ENCODE measurements at places on chromosomes 6 and 20. TPM values are rescaled to one million over a fixed set of nuclear protein-coding genes. Genes with fewer than 3 reads are reported as not detected.

Gene PERP
- 33.2 TPM for total RNA-seq

Gene C6orf132
- 11.5 TPM for total RNA-seq

Gene EYA2
- total RNA-seq: 1.8 TPM

- H3K27me3 ChIP-seq: no peaks in the 10 kb centered on the region
- H3K4me1 ChIP-seq: peaks cover 4% of the 10 kb centered on the region
- no peaks in the 10 kb centered on the region for H3K36me3 ChIP-seq
- DNase-seq: no peak
Measured at GRCh38 chr6:319177-320131, 27.2 kb downstream of the DUSP22 start.

DNA sequence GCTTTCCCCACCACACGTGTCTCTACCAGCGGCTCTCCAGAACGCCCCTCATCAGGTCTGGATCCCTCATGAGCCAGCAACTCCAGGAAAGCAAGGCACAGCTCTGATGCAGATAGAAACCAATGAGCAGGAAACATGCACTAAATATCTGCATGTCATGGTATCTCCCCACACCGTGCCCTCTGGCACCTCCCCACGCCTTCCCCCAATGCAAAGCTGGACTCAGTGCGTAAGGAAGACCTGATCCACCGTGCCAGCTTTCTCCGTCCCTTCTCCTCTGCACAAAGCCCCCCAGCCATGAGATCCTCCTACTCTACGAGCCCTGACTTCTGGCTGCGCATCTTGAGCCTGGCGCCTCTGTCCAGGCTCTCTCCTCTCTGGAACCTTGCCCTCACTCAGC lies 9.4 kb downstream of the PDE10A start:
- H3K27me3 ChIP-seq: no peaks in the 10 kb centered on the region
- H3K36me3 ChIP-seq: no peaks in the 10 kb centered on the region
- no peak overlapping the region for H3K27ac ChIP-seq
- no peak overlapping the region for H3K4me3 ChIP-seq
- no peak for DNase-seq

DNA sequence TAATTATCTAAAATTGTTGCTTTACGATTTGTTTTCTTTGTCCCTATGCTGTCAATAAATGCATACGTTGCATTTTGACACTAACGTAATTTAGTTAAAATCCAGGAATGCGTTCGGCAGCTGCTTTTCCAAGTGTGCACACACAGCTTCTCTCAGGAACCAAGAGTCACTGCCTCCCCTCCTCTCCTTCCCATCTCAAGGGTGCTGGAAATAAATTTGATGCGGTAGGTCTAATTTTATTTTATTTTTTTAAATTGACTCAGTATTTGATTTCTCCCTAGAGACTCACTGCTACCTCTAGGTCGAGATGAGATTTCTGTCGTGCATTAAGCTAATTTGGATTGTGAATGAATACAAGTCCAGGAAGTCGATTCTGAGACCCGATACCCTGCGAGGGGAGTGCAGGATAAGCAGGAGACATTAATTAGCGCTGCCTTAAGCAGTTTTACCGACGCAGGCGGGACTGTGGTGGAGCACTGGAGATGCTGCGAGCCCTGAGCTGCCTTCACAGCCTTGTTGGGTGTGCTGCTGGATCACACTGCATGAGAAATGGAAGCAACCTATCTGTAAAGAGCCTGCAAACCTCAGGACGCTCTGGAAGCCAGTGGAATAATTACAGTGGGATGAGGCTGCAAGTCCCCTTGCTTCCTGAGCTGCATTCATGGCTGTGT lies 381.2 kb downstream of the C6orf118 start:
- no peak overlapping the region for H3K27ac ChIP-seq
- no peak overlapping the region for H3K4me3 ChIP-seq
- H3K4me1 ChIP-seq: no peaks in the 10 kb centered on the region
- no peaks in the 10 kb centered on the region for H3K27me3 ChIP-seq

- no peak for DNase-seq
- no peaks in the 10 kb centered on the region for H3K27me3 ChIP-seq
- no peaks in the 10 kb centered on the region for H3K36me3 ChIP-seq
- no peak overlapping the region for H3K27ac ChIP-seq
- no peaks in the 10 kb centered on the region for H3K4me1 ChIP-seq
Measured at GRCh38 chr6:110103260-110103659, 76.2 kb downstream of the WASF1 start.

DNA sequence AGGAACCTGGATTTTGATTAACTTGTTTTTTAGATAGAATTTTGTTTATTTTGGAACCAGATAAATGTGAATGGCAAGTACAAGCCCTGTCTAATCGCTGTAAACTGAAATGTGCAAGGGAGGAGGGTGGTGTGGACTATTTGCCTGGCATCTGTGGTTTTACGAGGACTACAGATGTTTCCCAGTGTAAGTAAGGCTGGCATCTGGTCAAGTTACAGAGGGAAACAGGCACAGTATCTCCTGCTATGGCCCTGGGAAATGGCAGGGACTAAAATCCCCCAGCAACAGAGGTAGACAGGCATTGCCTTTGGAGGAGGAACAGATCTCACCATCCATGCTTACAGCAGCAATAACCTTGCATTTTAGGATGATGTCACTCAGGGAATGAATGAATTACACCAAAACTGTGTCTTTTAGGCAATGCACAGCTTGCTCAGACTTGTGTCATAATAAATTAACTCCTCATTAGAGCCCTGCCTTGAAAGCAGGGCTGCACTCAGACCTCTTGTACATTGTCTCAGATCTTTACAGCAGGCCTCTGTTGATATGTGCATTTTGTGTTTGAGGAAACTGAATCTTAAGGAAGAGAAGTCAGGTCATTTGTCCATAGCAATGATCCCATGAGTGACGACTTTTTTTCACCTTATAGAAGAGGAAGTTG lies 96.2 kb downstream of the TCP11 start:
- peak overlapping the region; percentile 75 for H3K27ac ChIP-seq
- H3K27me3 ChIP-seq: no peaks in the 10 kb centered on the region
- H3K4me3 ChIP-seq: no peak overlapping the region
- H3K4me1 ChIP-seq: peaks cover 87% of the 10 kb centered on the region

- H3K36me3 ChIP-seq: peaks cover 92% of the 10 kb centered on the region
- H3K4me1 ChIP-seq: peaks cover 13% of the 10 kb centered on the region
- H3K27ac ChIP-seq: no peak overlapping the region
- H3K4me3 ChIP-seq: no peak overlapping the region
Measured at GRCh38 chr20:13800728-13801134, 15.9 kb downstream of the NDUFAF5 start.

DNA sequence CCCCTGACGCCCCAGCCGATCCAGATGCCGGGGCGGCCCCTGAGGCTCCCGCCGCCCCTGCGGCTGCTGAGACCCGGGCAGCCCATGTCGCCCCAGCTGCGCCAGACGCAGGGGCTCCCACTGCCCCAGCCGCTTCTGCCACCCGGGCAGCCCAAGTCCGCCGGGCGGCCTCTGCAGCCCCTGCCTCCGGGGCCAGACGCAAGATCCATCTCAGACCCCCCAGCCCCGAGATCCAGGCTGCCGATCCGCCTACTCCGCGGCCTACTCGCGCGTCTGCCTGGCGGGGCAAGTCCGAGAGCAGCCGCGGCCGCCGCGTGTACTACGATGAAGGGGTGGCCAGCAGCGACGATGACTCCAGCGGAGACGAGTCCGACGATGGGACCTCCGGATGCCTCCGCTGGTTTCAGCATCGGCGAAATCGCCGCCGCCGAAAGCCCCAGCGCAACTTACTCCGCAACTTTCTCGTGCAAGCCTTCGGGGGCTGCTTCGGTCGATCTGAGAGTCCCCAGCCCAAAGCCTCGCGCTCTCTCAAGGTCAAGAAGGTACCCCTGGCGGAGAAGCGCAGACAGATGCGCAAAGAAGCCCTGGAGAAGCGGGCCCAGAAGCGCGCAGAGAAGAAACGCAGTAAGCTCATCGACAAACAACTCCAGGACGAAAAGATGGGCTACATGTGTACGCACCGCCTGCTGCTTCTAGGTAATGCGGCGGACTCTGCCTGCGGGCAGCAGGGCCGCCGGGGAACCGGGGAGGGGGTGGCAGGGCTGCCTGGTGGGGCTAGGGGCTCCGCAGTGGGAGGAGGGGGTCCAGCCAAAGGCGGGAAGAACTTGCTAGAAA lies 2.3 kb downstream of the GNAS start:
- no peak overlapping the region for H3K27ac ChIP-seq
- peaks cover 3% of the 10 kb centered on the region for H3K4me1 ChIP-seq
- DNase-seq: no peak
- H3K36me3 ChIP-seq: no peaks in the 10 kb centered on the region
- H3K27me3 ChIP-seq: peaks cover 88% of the 10 kb centered on the region
- H3K4me3 ChIP-seq: no peak overlapping the region

- no peaks in the 10 kb centered on the region for H3K4me1 ChIP-seq
- no peak overlapping the region for H3K27ac ChIP-seq
- H3K4me3 ChIP-seq: no peak overlapping the region
- H3K27me3 ChIP-seq: no peaks in the 10 kb centered on the region
Measured at GRCh38 chr20:55667955-55668354, 337.4 kb downstream of the CBLN4 start.

GRCh38 chr6:88301256-88301655 lies 135.1 kb upstream of the CNR1 start:
- no peaks in the 10 kb centered on the region for H3K27me3 ChIP-seq
- no peak overlapping the region for H3K27ac ChIP-seq
- no peak overlapping the region for H3K4me3 ChIP-seq
- no peak for DNase-seq

- no peak overlapping the region for H3K27ac ChIP-seq
- no peaks in the 10 kb centered on the region for H3K36me3 ChIP-seq
- peaks cover 14% of the 10 kb centered on the region for H3K27me3 ChIP-seq
- H3K4me1 ChIP-seq: no peaks in the 10 kb centered on the region
- DNase-seq: no peak
Measured at GRCh38 chr20:63442100-63442493, 30.4 kb downstream of the KCNQ2 start.

DNA sequence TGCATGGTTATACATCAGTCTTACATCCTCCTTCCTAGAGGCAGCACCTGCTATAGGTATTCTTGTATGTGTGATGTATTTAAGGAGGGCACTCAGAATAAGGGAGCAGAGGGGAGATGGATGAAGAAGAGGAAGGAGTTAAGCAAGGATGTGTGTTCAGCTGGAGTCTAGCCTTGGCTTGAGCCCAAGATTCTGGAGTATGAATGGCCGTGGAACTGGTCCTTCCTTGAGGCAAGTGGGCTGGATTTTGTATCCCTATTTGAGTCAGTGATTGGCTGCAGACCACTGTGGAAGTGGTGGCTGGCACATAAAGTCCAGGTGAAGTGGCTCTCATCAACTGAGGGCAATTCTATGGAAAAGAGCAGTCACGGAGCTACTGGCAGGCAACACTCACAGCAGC lies 112.0 kb upstream of the RNF24 start:
- H3K4me3 ChIP-seq: no peak overlapping the region
- peaks cover 5% of the 10 kb centered on the region for H3K27me3 ChIP-seq
- H3K27ac ChIP-seq: no peak overlapping the region
- H3K36me3 ChIP-seq: no peaks in the 10 kb centered on the region
- H3K4me1 ChIP-seq: no peaks in the 10 kb centered on the region

DNA sequence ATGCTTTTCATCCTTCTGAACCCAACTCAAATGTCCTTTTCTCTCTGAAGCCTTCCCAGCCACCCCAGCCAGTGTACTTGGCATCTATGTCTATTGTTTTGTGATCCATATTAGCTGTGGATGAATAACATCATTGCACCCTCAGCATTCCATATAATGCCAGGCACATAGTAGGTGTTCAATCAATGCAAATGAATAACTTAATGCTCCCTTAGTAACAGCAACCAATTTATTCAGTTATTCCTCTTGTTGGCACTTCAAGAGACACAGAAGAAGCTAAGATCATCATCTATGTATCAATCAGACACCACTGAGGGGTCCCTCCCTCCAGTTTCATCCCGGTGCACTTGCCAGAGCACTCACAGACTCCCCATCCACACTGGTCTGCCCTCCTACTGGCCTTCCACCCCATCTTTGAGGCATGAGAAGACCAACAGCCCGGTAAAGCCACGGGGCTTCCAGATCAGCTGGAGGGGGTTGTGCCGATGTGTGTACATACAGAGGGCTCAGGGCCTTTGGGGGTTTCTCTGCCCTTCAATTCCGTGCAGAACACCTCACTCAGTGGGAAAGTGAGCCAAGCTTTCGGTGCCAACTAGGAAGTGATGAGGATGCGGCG lies 2.4 kb upstream of the TAF8 start:
- peaks cover 77% of the 10 kb centered on the region for H3K4me1 ChIP-seq
- peaks cover 15% of the 10 kb centered on the region for H3K36me3 ChIP-seq
- H3K4me3 ChIP-seq: peak overlapping the region; percentile 87
- H3K27ac ChIP-seq: peak overlapping the region; percentile 96

GRCh38 chr6:46284475-46284874 lies 113.7 kb upstream of the ENPP5 start:
- no peaks in the 10 kb centered on the region for H3K36me3 ChIP-seq
- no peak for DNase-seq
- no peak overlapping the region for H3K27ac ChIP-seq
- no peaks in the 10 kb centered on the region for H3K4me1 ChIP-seq
- no peaks in the 10 kb centered on the region for H3K27me3 ChIP-seq

GRCh38 chr6:104753251-104753650 lies 106.5 kb downstream of the HACE1 start:
- H3K36me3 ChIP-seq: no peaks in the 10 kb centered on the region
- H3K27ac ChIP-seq: no peak overlapping the region
- H3K4me1 ChIP-seq: no peaks in the 10 kb centered on the region

DNA sequence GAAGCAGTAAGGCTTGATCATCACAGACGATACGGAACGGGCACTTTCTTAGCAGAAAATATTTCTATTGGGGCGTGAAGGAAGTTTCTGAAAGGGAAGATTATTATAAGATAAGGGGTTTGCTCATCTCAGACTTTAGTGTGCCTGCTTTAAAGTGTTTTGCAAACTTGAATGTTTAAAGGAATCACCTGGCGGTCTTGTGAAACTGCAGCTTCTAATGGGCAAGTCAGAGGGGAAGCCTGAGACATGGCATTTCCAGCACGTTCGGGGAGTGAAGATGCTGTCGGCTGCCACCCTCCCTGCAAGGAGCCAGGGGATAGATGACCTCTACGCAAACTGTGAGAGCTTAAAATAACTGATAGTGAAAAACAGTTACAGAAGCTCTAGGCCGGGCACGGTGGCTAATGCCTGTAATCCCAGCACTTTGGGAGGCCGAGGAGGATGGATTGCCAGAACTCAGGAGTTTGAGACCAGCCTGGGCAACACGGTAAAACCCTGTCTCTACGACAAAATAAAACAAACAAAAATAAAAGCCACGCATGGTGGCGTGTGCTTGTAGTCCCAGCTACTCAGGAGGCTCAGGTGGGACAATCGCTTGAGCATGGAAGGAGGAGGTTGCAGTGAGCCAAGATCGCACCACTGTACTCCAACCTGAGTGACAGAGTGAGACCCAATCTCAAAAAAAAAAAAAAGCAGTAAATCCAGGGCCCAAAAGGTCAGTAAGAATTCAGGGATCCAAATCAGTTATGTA lies 2.3 kb upstream of the KIF16B start:
- DNase-seq: no peak
- H3K27ac ChIP-seq: peak overlapping the region; percentile 63
- peak overlapping the region; percentile 93 for H3K4me3 ChIP-seq
- no peaks in the 10 kb centered on the region for H3K27me3 ChIP-seq
- H3K36me3 ChIP-seq: no peaks in the 10 kb centered on the region

DNA sequence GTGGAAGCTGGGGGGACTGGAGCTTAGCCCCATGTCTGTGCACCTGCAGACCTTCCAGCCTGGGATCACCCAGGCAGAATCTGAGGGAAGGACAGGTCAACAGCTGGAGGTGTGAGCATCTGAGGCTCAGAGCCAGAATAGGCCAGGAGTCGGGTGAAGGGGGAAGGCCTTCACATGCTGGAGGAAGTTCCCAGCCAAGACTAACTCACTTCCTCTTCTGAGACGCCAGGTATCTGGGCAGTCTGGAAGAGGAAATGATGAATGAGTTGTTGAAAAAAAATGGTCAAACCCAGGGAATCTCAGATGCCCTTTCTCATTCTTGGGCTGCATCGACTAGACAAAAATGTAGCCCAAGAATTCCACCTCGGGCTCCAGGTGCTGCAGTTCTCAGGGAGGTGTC lies 73.6 kb upstream of the TIAM2 start:
- H3K27me3 ChIP-seq: no peaks in the 10 kb centered on the region
- DNase-seq: no peak
- no peaks in the 10 kb centered on the region for H3K36me3 ChIP-seq
- no peak overlapping the region for H3K27ac ChIP-seq
- H3K4me3 ChIP-seq: no peak overlapping the region
